ENCODE measurements at places on chromosomes 1 and 21. TPM values are rescaled to one million over a fixed set of nuclear protein-coding genes. Genes with fewer than 3 reads are reported as not detected.

DNA sequence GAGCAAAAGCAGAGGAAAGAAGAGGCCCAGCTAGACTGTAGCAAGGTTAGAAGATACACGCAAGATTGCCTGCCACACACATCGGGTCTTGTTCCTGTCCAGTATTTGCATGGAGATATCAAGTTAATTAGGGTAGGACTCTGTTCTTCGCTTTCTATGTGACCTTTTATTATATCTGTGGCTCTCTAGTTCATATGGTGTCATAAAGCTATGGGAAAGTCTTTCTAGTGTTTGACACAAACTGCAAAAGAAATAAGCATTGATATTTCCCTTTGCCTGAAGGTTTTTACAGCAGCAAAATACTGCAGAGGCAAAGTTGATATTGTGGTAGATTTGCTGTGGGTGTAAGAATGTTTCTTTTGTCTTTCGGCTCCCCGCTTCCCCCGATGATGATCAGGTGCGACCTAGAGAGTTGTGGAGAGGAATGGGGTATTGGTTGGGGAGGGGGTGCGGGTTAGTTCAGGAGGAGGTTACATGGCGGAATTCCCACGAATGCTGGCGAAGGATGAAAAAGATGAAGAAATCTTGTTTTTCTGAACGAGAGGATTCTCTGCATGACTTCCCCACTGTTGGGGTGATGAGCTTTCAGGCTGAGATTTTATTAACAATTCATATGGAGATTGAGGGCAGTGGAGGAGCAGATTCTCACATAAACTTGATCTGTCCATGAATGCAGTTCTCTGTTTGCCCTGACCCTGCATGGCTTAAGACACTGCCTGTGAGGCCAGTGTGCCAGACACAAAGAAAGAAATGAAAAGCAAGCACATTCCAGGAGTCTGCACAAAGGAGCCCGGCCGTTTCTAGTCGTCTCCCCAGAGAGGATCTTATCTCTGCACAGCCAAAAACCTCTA lies 550.2 kb downstream of the USP25 start:
- no peak for DNase-seq

GRCh38 chr1:18190598-18190997 lies 83.0 kb downstream of the IGSF21 start:
- DNase-seq = no peak

- DNase-seq = no peak
These were observed 9.6 kb upstream of the SFT2D2 start for GRCh38 chr1:168216171-168216570.

DNA sequence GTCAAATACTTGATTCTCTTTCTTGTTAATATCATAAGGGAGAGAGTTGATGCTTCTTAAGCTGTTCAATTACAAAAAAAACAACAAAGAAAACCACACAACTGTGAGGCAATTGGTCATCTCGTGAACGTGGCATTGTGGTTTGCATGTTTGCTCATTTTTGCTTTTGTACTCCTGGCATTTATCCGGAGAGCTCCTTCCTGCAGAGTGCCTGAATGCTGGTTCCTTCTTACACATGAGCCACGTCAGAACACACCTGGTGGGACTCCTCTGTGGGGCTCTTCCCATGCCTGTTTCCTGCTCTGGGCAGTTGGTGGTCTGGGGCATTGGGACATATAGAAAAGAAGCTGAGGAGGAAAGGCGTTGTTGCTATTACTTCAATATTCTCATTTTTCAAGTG lies 25.7 kb downstream of the KCNK1 start:
- DNase-seq = no peak

DNA sequence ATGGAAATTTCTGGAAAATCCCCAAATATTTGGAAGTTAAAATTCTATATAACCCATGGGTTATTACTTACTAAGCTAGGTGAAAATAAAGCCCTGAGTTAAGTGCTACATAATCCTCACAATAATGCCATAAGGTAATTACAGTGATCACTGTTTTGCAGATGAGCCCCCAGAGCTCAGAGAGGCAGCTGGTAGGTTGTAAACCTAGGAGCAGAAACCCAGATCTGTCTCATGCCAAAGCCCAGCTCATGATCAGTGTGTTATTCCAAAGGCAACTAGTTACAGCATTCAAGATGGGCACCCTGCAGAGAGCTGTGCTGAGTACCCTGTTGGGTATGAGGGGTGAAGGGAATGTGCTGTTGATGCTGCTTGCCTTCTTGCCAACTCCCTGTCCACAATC lies 10.8 kb upstream of the MYOG start:
- DNase-seq = no peak

DNA sequence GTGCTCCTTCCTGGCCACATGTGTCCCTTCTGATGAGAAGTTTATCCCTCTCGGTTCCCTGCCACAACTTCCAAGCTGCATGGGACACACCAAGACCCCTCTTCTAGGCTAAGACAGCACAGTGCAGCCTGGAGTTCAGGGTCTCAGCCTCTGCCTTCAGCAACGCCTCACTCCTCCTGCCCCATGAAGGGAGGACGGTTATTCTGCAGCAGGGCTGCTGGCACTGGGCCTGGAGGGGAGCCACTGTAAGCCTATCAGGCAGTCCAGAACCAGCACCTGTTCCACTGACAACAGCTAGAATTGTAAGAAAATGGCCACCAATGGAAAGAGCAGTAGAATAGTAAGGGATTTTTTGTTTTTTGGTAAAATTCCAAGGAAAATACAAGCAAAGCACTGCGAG lies 72.3 kb downstream of the GALNT2 start:
- DNase-seq = no peak

DNA sequence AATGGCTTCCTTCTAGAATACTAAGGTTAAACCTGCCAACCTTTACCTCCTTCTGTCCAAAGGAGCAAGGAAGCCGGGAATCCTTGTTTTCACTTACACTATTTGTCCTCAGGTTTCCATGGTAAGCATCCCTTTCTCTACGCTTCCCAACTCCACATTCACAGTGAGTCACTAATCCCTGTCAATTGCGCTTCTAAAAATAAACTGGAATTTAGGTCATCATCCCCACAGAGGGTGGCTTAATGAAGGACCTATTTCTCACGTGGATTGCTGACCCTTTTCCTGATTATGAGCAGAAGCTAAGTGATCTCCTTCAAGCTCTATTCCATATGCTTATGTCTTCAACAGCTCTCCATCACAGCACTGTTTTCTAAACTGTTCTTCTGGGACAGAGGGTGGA lies 39.9 kb upstream of the ABCA4 start:
- DNase-seq = no peak

DNA sequence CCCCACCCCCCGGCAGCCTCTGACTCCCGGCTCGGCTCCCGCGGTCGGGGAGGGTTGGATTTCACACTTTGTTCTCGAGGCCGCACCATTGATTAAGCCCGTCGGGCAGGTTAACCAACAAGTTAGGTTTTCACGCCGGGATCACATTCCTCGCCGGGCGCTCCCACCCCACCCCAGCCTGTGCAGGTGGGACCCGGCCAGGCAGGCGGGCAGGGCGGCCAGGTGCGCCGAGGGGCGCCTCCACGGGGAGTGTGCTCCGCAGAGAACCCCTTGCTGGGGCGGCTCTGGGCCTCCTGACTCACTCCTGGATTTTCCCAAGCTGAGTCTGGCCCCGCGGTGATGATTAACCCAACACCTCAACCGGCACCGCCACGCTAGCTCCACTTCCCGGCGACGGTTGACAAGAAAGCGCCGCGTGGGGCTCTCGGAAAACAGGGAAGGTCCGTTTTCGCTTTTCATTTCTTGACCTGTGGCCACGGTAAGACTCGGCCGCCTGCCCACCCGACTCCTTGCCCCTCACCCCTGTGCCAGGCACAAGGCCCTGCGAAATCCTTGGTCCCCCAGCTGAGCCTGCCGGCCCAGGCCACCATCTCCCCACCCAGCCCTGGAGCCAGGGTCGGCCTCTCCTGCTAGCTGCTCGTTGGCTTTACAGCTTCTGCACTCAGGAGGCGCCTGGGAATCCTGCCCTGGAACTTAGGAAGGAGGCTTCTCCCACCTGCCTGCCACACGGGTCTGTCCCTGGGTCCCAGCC lies 8.8 kb upstream of the TTLL10 start:
- DNase-seq = peak; percentile 83

DNA sequence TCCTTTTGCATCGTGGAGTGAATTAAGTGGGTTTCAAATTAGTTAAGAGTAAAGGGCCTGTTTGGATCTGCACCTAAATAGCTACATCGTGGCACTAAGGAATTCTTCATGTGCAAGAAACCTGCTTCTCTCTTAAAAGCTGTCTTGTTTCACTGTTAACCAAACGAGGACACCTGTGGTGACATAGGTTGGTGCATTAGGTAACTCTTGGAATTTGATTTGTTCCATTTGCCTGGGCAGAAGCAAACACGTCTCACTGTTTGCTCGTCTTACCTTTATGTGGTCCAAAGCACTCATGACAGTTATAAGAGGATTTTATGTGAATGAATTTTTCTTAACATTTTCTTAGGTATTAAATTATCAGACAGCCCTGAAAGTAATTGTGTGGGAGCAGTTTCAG lies 60.9 kb downstream of the PRDM2 start:
- no peak for DNase-seq

DNA sequence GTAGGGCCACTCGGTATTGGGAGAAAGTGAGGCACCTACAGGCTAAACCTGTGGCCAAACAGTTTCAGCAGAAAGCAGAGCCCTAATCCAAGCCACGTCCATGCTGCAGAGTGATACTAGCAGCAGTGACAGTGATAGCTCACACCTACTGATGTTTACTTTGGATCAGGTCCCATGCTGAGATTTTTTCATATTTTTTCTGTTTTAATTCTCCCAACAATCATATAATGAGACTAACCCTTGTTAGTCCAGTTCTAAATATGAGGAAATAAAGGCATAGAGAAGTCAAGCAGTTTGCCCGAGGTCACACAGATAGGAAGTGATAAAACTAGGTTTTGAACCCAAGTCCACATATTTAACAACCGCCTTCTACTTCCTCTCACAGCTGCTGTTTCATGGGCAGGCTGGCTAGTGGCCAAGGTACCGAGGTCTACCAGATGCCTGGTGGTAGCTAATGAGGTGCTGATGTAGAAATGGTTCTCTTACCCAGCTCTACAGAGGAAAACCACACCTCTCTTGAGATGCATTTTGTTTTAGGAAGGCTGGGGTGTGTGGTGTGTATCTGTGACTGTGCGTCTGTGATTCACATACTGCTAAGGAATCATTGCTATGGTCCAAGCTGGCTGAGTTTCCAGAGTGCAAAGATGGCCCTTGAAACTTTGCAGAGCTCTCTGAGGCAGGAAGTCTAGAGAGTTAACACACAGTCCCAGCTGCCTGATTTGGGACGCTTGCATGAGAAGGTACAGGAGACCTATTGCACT lies 80.3 kb upstream of the ARTN start:
- peak; percentile 82 for DNase-seq

Gene CDC73
- 52.0 TPM for total RNA-seq

GRCh38 chr1:47532921-47533792 lies 95.3 kb downstream of the FOXD2 start:
- DNase-seq = no peak

DNA sequence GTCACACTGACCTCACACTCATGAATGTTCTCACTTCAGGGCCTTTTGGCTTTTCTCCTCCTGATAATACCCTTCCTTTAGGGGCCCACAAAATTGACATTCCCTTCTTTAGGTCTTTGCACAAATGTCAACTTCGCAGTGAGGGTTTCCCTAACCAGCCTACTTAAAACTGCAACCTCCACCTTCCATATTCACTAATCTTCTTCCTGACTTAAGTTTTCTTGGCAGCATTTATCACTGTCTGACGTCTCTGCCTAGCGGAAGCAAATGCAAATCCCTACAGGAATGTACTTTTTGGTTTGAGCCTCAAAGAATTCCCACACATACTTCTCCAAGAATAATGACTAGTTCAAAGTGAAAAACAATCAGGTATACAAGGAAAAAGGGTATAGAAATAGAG lies 32.8 kb downstream of the INTS7 start:
- DNase-seq = no peak

GRCh38 chr1:17437260-17437579 lies 2.3 kb downstream of the RCC2 start:
- DNase-seq = no peak
